ENCODE measurements at places on chromosomes 12 and 14.
A peak's percentile ranks its signal among the peaks of the same experiment; 100 is the strongest.

DNA sequence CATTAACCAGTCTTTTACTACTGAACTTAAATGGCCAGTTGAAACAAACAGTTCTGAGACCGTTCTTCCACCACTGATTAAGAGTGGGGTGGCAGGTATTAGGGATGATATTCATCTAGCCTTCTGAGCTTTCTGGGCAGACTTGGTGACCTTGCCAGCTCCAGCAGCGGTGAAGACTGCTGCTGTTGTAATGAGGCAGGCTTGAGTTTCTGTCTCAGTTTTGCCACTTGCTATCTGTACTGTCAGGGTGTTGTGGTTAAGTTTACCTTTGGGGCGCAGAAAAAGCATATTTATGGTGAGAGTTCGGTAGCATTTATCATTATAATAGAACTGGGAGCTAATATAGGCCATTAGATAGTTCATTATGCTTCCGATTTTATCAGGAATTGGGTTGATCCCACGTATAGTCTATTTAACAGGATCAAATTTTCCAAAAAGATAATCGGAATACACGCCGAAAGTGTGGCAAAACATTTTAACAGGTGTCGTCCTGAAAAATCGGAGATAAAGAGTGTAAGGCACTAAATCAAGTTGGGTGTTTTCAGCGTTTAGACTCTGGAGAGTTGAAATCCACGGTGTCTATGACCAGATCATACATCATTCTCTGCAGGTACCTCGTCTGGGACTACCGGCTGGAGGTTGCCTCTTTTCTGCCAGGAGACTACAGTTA is 688 bp upstream of the NECAP1 start:
- peak; percentile 44 for ATAC-seq

DNA sequence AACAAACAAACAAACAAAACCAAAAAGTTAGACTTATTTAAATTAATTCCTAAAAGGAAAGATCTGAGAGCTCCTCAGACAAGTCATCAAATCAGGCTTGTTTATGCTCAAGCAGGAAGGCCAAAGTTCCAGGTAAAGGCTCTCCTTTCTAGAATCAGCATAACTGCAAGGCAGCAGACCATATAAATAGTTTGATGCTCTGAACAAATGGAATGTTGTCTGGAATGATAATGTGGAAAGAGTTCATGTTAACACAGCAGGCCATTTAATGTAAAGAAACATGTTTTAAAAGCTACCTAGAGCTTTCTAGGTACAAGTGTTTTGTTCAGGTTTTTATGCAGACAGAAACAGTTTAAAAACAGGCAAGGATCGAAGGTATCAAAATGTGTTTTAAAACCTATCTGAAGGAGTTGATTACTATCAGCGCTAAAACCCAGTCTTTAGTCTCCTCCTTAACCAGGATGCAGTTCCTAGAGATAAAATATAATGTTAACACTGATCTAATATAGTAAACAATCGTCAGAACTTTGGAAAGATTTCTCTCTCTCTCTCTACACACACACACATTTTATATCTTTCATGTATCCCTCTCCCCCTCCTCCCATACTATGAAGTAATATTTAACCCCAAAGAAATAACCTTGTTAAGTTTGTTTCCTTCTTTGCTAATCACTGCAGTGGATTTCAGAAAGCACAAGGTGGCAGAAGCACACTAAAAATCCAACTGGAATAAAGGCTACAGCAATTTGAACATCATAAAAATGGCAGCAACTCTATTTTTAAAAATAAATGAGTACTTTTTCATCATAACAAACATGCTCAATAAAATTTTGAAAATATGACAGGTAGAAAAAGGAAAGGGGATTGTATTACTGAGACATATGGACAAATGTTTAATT is 135.5 kb downstream of the PAWR start:
- ATAC-seq, result no peak

DNA sequence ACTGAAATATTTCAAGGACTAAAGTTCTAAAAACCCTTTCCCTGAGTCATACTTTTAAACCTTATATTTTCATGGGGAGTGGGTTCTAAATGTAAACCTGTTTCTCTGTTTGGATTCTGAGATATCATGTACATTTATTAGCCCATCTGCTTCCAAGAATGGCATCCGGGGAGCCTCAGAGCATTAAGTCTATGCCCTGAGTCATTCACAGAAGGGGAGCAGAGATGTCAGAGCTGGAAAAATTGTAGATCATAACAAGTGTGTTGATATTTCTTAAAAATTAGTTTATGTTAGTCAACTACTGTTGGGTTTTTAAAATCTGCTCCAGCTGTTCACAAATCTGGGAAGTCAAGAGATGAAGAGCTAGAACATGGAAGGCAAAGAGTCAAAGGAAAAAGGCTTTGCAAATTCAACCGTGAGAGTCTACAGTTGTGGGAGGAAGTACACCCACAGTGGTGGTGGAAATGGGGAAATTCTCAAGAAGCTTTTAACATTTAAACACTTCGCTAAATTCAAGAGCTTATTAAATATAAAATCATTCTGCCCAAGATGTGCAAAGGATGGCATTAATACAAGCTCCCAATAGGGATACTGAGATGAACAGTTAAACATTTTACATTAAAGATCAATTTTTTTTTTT is 70.5 kb upstream of the FLRT2 start:
- no peak for ATAC-seq

DNA sequence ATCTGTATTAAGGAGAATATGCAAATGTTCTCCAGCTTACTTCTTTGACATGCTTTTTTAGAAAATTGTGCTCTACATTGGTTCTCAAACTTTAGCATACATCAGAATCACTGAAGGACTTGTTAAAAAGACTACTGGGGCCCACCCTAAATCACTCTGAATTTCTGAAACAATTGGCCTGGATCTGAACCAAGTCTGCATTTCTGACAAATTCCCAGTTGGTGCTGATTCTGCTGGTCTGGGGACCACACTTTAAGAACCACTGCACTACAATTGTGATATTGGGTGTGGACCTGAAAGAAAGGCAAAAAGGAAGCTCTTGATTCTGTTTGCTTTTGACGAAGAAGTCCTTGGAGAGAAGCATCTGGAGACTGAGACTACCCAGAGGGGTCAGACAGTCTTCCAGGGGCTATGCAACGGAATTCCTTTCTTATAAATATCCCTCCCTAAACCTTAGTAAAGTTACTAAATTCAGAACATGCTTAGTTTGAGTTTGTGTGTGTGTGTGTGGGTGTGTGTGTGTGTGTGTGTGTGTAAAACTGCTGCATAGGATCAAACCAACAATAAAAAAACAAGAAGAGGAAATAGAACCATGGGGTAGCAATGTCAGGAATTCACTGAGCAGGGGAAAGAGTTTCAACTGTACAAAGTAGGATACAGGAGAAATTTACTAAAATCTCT is 36.8 kb downstream of the EAPP start:
- no peak for ATAC-seq

- no peak for ATAC-seq
These were observed 27.4 kb downstream of the FAM234B start for GRCh38 chr12:13071305-13072280.

All from activated T-helper 17 cell treated with anti-CD3 and anti-CD28 coated beads, Interleukin-2, amount 50 U/mL, for 72 hours (primary cell).